ENCODE measurements at places on chromosomes 12 and 14.

DNA sequence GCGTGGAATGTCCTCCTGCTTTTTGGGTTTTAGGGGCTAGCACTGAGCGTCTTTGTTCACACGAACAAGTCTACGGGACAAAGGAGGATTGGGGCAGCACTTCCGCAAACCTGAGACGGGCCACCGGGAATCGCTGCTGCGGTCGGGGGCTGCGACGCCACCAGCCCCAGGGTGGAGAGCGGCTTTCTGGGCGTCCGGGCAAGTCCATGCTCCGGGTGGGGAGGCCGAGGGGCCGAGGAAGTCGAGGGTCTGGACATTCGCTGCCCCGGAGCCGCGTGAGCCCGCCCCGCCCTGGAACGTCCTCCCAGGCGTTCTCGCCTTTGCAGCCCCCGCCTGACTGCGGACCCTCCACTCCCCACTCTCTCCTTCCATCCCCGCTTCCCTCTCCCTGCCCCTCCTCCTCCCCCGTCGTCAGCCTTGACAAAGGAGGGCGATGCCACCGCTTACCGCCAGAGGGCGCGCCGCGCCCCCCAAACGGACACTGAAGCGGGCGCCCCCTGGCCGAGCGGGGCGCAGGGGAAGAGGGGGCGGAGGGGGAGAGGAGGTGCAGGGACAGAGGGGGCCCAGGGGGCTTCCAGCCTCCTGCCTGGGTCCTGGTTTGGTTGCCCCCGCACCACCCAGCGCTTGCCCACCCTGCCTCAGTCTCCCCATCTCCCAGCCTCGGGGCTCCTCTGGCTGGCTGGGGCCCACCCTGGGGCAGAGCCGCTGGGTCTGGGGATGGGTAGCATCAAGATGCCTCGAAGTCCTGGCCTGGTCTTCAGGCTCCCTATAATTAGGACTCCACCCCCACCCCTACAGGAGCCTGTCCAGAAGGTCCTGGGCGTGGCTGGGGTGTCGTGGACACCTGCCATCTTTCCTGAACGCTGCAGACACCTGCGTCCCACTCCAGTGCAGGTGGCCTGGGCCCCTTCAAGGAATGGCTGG is 39.1 kb upstream of the INF2 start:
- DNase-seq = peak; percentile 20

DNA sequence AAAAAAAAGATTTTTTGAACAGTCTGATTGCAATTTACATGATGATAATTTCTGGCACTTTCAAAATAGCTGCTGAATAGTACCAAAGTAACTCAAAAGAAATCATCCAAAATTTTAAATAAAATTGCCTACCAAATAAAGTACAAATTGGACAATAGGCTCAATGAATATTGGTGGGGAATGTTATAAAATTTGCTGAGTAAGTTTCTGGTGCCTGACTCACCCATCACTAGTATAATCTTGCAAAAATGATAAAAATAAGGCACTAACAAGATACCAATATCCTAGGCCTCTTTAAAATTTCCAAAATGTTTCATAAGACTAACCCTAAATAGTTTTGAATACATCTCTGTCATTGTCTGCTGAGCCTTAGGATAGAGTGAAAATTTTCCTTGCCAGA is 145.3 kb upstream of the LRFN5 start:
- DNase-seq = no peak

DNA sequence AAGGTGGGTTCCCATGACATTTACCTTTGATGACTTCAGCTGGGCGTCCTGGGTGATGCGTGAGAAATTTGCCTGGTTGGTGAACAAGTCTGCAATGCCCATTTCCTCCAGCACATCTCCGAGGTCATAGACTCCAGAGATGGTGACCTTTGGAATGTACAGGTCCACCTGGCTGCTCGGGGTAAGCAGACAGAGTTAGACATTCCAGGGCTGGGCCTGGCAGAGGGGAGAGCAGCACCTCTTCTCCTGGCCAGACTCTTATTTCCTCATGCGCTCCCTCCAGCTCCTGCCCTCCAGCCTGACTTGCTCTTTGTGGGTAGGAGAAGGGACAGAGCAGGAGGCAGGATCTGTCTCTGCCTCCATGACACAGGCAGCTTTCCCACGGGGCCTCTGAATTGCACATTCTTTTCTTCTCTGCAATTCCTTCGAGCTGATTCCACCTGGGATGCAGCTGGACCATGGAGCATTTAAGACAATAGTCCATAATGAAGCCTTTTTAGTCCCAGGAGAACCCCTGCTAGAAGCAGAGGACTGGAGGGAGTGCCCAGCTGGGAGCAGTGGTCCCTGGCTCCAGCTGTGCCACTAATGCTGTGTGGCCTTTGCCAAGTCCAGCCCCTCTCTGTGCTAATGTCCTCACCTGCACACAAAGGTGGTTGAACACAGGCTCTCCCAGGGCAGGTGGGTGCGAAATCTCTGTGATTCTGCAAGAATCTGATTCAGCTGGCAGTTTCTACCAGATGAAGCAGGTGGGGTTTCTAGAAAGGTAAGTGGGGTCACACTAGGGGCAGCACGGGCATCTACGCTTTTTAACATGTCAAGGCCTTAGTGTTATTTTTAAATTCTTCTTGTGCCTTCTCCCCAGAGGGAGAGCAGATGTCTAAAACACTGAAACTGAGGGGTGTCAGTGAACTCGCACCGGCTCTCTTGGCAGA is 13.2 kb upstream of the SERPINA10 start:
- no peak for DNase-seq

DNA sequence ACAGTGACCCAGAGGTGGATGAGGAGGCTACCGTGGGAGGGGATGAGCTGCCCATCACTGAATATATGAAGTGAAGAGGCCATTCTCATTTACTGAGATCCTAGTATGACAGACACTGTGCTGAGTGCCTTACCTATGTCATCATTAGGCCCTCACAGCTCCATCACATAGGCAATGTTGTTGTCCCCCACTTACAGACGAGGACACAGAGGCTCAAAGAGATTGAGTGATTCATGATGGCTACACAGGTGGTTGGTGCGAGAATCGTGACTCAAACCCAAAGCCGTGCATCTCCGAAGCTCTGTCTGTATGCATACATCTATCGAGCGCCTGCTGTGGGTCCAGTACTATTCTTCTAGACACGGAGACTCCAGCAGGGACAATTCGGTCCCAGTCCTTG is 5.9 kb upstream of the CCDC197 start:
- DNase-seq = no peak

DNA sequence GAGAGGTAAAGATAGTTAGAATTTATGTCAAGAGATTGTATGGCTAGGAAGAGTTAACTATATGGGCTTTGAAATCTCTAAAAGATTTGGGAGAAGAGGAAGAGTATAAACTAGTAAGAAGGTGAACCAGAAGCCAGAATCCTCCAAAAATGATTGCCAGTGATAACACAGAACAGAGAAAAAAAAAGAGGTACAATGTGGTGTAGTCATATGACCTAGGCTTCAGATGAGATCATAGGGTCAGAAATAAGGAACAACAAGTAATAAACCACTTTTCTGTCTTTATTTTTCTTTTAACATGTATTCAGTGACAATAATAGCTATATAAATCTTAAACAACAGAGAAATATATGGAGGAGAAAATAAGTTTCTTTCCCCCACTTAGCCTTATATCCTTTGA is 2.0 kb upstream of the NECAP1 start:
- no peak for DNase-seq

- no peak for DNase-seq
These were observed 30.5 kb downstream of the ALX1 start for GRCh38 chr12:85310456-85311076.

GRCh38 chr12:84157170-84157569 is 755.4 kb downstream of the SLC6A15 start:
- no peak for DNase-seq

DNA sequence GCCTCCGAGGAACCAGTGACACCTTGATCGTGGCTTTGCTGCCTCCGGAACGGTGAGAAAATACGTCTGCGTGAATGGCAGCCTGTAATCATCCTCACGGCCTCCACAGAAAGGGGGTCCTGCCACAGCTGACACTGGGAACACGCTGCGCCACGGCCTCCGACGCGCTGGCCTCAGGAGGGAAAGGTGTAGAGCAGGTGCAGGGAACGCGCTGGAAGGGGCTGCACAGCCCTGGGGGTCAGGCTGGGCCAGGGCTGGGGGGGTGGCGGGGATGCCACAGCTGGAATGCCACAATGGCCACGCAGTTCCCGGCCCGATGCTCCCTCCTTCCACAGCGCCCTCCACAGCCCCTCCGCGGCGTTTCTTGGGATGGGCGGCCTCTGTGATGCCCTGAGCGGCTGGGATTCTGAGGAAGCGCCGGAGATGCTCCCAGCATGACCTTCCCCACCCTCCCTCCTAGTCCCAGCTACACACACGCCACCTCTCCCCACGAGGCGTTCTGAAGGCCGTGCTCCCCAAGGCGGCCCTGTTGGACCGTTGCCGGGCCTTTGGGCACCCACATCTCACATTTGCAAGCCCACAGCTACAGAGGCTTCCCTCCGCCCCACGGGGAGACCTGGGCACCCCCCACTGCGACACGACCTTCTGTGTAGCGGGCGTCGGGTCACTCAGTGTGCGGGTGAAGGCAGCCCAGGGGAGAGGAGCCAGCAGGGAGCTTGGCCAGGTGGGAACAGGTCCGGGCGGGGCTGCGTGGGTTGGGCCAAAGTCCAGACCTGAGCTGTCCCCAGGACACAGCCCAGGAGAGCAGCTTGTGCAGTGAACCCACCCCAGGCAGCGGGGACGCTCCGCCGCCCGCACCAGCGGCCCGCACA is 31.8 kb upstream of the GALNT9 start:
- no peak for DNase-seq

- DNase-seq = no peak
These were observed 280.8 kb downstream of the ZFP36L1 start for GRCh38 chr14:68512088-68512487.

GRCh38 chr14:104678346-104678745 is 11.1 kb upstream of the INF2 start:
- DNase-seq = no peak

GRCh38 chr12:113055594-113056380 is 743 bp upstream of the DTX1 start:
- DNase-seq = no peak

- no peak for DNase-seq
These were observed 178.3 kb upstream of the PLEKHA5 start for GRCh38 chr12:18951218-18951617.

- no peak for DNase-seq
These were observed 12.3 kb downstream of the BRAP start for GRCh38 chr12:111673503-111673902.

- no peak for DNase-seq
These were observed 20.5 kb downstream of the WBP11 start for GRCh38 chr12:14782756-14783155.

DNA sequence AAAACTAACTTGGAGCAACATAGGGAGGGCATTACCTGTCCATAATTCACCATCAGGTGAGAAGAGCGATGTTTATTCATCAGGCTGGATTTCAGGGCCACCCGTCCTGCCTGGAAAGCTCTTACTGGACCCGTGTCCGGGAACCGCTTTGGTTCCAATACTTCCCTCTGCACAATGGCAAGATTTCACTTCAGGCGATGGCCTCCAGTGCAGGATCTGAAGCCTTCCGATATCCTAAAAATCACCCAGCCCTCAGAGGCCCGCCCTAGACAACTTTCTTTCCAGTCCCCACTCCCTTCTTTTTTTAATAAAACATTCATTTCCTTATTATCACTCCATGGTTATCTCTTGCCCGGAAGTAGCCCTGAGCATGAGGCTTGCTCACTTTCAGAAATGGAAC is 92.5 kb downstream of the BCL11B start:
- DNase-seq = no peak

DNA sequence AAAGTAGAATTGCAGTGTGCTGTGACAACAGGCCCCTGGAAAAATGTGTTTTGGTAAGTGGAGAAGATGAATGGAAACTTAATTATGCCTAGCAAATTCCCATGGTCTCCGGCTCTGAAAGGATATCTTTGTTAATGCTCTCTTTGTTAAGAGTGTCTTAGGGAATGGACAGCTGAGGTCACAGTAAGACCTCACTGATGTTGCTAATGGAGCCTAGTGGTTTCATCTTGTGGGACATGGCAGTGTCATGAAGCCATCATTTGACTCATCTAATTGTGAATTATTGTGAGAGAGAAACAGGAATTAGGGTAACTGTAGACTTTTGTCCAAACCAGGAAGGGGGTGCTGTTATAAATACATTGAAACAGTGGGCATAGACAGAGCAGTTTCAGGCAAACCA is 330.3 kb downstream of the TMTC2 start:
- DNase-seq = no peak

GRCh38 chr12:28051516-28052354 is 79.2 kb upstream of the PTHLH start:
- DNase-seq = no peak

DNA sequence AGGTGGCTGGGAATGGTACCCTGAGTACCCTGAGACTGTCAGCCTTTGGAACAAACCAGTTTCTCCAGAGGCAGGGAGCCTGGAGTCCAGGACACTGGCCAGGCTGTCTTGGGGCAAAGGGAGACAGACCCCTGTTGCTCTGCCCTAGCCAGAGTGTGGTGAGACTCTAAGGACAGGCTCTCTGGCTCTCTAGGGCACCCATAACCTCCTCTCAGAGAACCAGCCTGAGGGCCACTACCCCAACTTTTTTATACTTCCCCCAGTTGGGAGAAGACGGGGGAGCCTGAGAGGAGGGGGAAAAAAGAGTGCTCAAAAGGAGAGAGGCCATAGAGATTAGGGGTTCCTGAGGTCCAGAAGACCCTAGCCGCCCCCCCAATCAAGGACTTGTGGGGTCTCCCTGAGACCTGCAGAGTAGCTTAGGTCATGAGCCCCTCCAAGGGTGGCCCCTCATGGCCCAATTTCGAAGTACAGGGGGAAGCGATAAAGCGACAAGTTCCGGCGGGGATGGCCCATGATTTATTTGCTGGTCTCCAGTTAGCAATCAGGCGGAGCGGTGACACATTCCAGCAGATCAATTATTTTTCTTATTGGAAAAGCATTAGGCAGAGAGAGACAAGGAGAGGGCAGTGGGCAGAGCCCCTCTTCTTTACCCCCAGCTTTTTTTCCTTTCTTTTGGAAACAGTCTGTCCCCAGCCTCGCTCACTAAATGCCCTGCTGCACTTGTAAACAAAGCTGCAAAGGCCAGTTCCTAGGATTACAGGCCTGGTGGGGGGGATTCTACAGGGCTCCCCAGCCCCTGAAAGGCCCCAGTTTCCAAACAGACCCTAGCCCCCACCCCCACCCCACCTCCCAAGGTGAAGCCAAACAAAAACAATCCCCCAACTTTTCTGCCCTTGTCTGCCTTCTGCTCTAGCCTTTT is 1.5 kb downstream of the HOXC8 start:
- no peak for DNase-seq

GRCh38 chr14:99937475-99938244 is 127.6 kb upstream of the EVL start:
- no peak for DNase-seq

DNA sequence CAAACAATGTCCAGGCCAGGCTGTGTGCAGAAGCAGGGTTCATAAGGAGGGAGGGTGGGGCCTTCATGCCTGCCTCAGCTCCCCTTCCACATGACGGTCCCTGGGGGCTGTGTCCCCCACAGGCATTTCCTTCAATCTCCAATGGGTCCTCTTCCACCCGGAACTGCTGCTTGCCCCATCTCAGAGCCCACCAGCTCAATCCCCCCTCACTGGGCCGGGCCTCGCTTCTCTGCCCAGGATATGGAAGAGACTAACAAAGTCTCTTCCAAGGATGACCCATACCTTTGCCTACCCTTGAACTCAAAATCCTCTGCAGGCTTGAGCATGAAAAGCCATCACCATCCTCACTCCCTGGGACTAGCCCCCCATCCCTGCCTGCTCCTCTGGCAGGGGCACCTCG is 28.4 kb upstream of the FAM181A start:
- no peak for DNase-seq
